Activated T-helper 9 cell treated with anti-CD3 and anti-CD28 coated beads, Interleukin-2, amount 50 U/mL, for 16 hours (primary cell): ENCODE measurements at places on chromosomes 6 and 20.

- no peak for DNase-seq
These were observed 26.5 kb downstream of the SULF2 start for GRCh38 chr20:47758517-47759450.

GRCh38 chr6:116461932-116462885, 1.0 kb downstream of the CALHM6 start:
- DNase-seq: peak; percentile 37

DNA sequence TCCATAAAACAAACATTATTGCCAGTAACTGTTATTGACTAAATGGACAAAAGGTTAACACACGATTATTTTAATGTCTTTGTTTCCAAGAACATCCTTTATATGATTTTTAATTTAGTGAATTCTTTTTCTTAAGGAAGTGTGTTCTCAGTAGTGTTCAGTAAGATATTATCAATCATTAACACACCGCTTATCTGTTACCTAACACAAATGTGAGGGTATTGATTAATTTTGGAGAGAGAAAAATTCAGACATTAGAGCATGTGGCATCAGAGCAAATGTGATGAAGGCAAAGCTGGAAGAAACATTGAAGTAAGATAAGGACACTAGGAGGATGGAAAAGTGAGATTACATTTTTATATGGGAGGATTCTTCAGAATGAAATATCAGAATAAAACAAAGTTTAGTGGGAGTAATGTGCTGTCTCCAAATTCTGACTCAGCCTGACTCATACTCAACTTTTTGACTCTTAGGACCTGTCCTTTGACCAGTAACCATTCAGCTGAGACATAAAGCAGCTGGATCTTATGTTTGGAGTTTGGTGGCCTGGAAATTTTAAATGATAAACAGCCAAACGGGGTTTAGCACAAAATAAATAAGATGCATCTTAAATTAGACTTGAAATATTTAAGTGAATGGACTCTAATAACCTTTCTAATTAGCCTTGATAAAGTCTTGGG, 348.6 kb downstream of the CD109 start:
- DNase-seq: no peak

DNA sequence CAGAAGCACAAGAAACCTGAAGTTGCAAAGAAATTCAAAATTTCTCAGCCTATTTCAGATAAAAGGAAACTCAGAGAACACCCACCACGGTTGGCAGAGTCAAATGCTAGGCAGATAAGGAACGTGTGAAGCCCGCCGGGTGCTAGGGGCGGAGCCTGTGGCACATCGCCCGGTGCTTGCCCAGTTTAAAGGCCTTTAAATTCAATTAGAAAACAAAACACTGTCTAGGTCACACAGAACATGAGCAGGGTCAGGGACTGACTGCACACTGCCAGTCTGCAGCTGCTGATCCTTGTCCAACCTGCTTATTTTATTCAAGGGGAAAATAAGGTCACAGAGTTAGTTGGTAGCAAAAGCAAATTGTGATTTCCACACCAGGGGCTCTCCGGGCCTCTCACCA, 75.8 kb downstream of the PSMG4 start:
- DNase-seq: no peak

- no peak for DNase-seq
These were observed 29.5 kb downstream of the KIF25 start for GRCh38 chr6:168026925-168027324.

GRCh38 chr6:129567374-129567773, 142.6 kb downstream of the ARHGAP18 start:
- DNase-seq: no peak

DNA sequence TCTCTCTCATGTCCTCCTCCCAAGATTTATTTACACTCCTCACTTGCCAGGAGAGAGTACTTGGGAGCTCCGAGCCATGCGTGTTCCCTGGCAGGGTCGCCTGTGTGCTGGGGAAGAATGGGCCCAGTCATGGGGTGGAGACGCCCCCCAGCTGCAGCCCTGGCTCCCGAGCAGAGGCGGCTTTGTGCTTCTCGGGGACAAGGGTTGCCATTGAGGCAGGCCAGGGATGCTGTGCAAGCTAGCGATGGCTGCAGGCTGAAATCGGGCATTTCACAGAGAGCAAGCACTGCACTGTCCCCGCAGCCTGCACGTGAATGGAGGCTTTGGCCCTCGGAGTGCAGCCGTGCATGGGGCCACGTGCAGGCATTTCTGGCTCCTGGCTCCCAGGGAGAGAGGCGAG, 23.8 kb downstream of the PHACTR3 start:
- DNase-seq: no peak

GRCh38 chr6:152206072-152206818, 398.8 kb downstream of the ESR1 start:
- DNase-seq: peak; percentile 26

DNA sequence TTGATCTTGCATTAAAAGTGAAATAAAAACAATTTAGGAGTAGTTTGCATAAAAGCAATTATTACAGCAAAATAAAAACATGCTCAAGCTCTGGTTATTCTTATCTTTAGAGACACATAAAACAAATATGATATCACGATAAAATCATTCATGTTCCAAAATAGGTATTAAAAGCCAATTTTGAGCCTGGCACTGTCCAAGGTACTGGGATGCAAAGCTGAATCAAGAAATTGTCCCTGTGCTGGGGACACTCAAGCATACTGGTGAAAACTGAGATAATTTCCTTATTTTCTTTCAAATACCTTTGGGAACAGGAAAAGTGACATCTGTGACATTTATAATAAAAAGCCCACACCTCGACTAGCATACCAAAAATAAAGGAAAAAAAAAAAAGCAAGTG, 931 bp upstream of the MTCL3 start:
- DNase-seq: no peak

DNA sequence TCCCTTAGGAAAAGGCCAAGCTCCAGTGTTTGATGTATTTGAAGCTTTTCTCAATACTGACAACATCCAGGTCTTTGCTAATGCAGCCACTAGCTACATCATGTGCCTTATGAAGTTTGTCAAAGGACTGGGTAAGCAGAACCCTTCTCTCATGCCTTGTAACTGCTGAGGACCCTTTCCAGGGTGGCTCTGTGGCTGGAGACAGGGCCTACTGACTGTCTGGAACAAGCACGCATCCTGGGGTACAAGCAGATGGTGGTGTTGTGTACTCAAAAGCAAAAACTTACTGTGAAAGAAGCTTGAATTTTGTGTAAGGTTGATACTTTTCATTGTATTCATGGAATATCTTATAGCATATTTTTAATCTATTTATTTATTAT, 69.0 kb upstream of the SMIM28 start:
- DNase-seq: no peak

- no peak for DNase-seq
These were observed 96.0 kb downstream of the EYA2 start for GRCh38 chr20:46990596-46991104.

DNA sequence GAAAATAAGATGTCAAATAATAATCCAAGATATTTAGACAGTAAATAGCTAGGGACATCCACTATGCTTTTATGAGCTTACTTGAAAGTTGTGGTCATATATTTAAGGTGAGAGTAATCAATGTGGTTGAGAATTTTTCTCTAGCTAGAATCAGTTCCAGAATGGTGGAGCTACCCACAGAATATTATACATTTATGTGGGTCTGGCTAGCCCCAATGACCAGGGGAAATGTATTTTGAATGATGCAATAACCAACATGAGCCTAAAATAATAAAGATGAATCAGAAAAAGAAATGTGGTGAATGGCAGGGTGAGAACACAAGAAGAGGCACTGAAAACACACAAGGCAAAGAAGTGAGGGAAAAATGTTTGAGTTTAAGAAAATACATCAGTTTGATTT, 325.7 kb downstream of the TBC1D32 start:
- no peak for DNase-seq

GRCh38 chr20:48689874-48690571, 137.8 kb downstream of the PREX1 start:
- DNase-seq: no peak

DNA sequence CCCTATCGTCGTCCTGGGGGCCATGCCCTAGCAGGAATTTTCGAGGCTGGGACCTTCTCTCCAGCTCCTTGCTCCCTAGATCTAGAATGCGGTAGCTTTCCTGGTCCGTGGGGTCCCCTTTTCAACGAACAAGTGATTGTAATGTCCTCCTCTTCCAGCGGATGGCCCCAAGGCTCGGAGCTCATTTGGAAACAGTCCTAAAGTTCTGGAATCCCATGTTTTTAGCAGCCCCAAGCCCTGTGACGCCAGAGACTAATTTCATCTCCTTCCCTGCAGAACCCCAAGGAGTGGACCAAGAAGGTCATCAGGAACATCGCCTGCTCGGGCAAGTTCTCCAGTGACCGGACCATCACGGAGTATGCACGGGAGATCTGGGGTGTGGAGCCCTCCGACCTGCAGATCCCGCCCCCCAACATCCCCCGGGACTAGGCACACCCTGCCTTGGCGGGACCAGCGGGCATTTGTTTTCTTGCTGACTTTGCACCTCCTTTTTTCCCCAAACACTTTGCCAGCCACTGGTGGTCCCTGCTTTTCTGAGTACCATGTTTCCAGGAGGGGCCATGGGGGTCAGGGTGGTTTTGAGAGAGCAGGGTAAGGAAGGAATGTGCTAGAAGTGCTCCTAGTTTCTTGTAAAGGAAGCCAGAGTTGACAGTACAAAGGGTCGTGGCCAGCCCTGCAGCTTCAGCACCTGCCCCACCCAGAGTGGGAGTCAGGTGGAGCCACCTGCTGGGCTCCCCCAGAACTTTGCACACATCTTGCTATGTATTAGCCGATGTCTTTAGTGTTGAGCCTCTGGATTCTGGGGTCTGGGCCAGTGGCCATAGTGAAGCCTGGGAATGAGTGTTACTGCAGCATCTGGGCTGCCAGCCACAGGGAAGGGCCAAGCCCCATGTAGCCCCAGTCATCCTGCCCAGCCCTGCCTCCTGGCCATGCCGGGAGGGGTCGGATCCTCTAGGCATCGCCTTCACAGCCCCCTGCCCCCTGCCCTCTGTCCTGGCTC, 48.5 kb downstream of the PYGB start:
- DNase-seq: no peak

DNA sequence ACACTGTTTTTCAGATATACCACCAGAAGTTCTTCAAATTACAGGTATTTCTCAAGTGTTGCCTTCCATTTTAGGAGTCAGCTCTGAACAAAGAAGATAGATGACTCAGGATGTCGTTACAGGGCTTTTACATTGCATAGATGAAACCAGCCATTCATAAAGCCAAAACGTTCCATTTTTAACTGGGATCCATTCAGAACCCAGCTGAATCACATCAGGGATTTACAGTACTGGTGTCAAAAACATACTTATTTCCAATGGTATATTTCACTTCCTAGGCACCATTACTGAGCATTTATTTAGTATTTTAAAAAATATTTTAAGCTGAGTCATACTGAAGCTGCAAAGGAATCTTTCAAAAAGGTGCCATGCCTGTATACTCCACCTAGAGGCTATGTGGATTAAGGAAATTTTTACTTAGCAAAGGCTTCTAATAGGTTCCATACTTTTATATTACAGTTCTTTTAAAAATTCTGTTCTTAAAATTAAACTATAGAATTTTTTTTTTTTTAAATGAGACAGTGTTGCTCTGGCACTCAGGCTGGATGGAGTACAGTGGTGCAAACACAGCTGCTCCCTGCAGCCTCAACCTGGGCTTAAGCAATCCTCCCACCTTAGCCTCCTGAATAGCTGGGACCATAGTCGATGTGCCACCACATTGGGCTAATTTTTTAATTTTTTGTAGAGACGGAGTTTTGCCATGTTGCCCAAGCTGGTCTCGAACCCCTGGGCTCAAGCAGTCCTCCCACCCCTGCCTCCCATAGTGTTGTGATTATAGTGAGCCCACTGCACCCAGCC, 2.6 kb downstream of the ASF1A start:
- no peak for DNase-seq

GRCh38 chr20:16944745-16945144, 196.6 kb downstream of the OTOR start:
- DNase-seq: no peak

DNA sequence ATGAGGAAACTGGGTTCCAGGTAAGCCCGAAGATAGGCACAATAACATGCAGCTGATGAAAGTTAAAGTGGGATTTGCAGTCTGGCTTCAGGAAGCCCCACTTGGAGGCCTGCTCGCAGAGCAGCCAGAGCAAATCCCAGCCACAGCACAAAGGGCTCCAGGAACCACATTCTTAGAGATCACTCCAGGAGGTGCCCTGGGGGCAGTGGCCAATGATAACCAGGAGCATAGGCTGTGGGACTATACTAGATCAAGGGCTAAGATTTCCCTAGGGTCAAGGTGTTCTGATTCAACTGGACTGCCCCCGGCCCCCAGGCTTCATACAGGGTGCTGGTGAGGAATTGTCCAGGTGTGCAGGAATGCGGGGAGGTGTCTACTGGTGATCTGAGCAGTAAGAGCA, 133.9 kb upstream of the PTPRT start:
- DNase-seq: no peak

- no peak for DNase-seq
These were observed 96.1 kb downstream of the VEGFA start for GRCh38 chr6:43865932-43866645.

DNA sequence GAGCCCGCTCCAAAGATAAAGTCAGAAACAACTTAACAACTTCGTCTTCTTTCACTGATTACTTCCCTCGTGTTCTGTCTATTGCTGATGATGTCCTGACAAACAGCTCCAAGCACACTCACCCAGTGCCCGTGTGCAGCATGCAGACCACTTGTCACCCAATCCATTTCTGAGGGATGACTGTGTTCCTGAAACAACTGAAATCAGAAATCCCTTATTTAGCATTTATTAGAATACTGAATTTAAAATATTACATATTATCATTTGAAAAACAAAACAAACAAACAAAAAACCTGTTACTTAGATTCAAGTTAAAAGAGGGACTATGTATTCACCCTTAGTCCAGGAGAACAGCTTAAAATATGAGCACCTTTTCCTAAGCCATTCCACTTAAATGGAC, 223.7 kb upstream of the QKI start:
- DNase-seq: no peak

- no peak for DNase-seq
These were observed 14.0 kb downstream of the IGF2R start for GRCh38 chr6:159982731-159983506.

DNA sequence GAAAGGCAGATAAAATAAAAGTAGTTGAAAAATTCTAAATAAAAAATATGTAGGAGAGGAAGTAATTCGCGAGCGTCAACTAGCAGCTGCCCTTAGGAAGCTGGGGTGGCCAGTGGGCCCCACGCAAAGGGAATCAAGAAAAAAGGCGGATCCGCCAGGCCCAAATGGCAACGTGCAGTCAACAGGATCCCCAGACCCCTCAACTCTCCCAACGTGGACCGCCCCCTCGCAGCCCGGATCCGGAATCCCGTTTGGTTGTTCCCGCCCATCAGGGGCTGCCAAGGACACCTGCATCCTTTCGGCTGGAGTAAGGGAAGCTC, 296 bp downstream of the DZANK1 start:
- no peak for DNase-seq

DNA sequence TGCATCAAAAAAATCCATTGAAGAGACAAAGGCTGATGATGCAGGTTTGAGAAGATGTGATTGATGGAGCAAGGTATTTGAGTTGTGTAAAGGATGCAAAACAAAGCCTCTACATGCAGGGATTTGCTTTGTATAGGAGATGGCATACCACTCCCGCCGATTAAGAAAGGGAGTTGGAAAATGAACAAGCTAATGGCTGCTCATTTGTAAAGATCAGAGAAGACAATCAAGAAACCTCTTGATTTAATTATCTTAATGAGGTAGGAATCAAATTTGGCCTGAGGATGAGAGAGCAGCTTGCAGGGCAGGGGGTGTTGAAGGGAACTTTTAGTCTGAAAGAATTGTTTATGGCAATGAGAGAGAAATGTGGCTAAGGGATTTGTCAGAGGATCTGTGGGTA, 448.2 kb upstream of the ADGRB3 start:
- DNase-seq: no peak
